ENCODE measurements at places on chromosomes 16 and 17. TPM values are rescaled to one million over a fixed set of nuclear protein-coding genes. Genes with fewer than 3 reads are reported as not detected.

- DNase-seq = no peak
- H3K36me3 ChIP-seq = no peaks in the 10 kb centered on the region
- no peak overlapping the region for H3K4me3 ChIP-seq
Measured at GRCh38 chr16:5461141-5461540, 363.5 kb upstream of the EEF2KMT start.

GRCh38 chr17:61209106-61209439 lies 190.6 kb upstream of the TBX2 start:
- no peak overlapping the region for H3K27ac ChIP-seq
- H3K27me3 ChIP-seq = no peaks in the 10 kb centered on the region

- H3K36me3 ChIP-seq = no peaks in the 10 kb centered on the region
- DNase-seq = no peak
- H3K27me3 ChIP-seq = peaks cover 9% of the 10 kb centered on the region
- no peak overlapping the region for H3K27ac ChIP-seq
- no peak overlapping the region for H3K4me3 ChIP-seq
- H3K4me1 ChIP-seq = peaks cover 5% of the 10 kb centered on the region
Measured at GRCh38 chr16:87926246-87927194, 9.8 kb downstream of the CA5A start.

- peaks cover 3% of the 10 kb centered on the region for H3K4me1 ChIP-seq
- H3K4me3 ChIP-seq = no peak overlapping the region
- no peak for DNase-seq
- H3K27ac ChIP-seq = no peak overlapping the region
Measured at GRCh38 chr16:54275956-54276355, 10.6 kb downstream of the IRX3 start.

GRCh38 chr17:73640691-73641090 lies 3.6 kb downstream of the SDK2 start:
- H3K36me3 ChIP-seq = no peaks in the 10 kb centered on the region
- peaks cover 12% of the 10 kb centered on the region for H3K27me3 ChIP-seq
- no peak overlapping the region for H3K27ac ChIP-seq
- H3K4me3 ChIP-seq = no peak overlapping the region

DNA sequence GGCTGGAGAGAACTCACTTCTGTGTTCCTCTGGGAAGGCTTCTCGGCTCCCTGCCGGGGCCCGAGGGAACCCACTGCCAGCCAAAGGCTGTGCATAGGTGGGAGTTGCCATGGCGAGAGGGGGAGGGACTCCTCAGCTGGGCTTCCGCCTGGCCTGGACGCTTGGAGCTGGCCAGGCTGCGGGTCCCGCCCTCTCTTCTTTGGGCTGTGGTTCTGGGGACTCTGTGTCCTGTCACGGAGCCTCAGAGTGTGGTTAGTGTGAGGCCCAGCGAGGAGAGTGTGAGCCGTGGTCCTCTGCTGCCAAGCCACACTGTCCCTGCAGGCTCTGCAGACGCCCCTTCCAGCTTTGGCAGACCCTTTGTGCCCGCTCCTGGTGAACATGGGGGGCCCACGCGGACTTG lies 123.1 kb downstream of the OR1D5 start:
- no peak overlapping the region for H3K4me3 ChIP-seq
- H3K4me1 ChIP-seq = peaks cover 16% of the 10 kb centered on the region
- DNase-seq = no peak
- no peaks in the 10 kb centered on the region for H3K36me3 ChIP-seq

DNA sequence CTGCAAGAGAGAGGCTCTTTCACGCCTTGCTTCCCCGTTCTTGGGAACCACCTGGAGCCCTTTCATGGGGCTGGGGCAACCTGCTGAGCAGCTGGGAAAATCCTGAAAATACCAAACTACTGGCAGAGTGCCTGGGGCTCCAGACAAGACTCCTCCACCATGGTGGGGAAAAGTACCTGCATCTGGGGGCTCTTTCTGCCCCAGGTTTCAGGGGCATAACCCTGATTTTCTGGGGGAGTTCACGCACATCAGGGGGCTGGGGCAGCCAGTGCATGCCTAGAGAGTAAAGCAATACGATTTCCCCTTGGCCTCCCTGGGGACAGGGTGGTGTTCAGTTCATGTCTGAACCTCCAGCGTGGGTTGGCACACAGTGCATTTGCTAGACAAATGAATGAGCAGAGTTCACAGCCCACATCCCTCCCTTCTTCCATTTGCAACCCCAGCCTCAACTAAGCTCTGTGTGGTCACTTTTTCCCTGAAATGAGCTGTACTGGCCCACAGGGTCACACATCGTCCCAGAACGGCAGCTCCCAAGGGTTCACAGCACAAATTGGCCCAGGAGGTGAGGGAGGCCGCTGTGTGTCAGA lies 5.2 kb upstream of the CDC42EP4 start:
- H3K27ac ChIP-seq = no peak overlapping the region
- H3K36me3 ChIP-seq = no peaks in the 10 kb centered on the region
- no peak for DNase-seq

DNA sequence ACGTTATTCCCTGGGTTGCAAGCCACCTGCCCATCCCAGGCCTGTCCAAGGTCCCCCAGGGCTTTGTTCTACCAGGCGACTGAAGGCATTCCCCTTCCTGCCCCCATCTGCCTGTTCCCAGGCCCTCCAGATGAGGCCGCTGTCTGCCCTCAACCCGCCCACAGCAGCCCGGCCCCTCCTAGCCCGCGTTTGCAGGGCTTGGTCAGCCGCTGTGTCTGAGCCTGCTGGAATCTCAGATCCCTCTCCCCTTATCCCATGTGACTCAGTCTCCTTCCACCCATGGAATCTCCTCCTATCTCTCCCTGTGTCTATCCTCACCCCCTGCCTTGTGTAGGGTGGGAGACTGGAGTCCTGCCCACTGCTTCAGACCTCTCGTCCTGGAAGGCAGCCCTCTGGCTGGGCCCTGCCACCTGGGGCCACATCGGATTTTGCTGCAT lies 186.0 kb upstream of the TNRC6C start:
- DNase-seq = peak; percentile 71
- no peaks in the 10 kb centered on the region for H3K27me3 ChIP-seq
- H3K36me3 ChIP-seq = no peaks in the 10 kb centered on the region
- H3K4me1 ChIP-seq = peaks cover 11% of the 10 kb centered on the region
- peak overlapping the region; percentile 83 for H3K27ac ChIP-seq

DNA sequence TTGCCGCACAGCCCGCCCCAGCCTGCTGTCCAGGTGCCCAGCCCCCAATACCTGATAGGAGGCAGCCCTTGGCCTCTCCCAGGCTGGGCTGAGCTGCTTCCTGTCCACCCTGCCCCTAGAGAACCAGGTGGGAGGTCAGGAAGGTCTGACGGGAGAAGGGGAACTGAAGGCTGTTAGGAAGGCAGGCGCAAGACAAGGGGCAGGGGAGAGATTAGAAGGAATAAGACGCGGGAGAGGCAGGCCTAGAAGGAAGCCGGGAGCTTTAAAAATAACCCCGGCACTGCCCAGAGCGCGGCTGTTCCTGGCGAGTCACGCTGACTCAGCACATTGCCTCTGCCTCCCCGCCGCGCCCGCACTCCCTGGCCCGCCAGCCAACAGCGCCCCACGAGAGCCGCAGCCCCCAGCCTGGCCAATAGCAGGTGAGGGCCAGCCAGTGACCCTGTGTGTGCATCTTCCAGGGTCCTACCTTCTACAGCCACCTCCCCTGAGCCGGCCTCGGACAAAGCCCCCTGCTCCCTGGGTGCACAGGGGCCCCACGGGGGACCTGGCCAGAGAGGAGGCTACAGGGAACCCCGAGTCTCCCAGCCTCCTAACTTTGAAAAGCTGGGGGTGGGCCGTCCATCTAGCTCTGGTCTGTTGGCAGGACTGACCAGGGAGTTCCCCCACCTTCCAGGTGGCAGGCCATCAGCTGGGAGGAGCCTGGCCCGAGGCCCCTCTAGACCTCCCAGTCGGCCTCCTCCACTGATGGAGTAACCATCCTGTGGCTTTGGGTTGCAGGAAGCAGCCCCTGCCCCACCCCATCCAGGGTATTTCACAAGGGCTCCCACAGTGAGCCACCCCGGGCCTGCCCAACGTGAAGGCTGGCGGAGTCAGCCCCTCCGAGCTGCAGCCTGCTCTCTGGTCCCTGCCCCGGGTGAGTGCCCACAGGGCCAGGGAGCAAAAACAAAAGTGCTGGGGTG lies 4.0 kb downstream of the MAFG start:
- H3K4me3 ChIP-seq = peak overlapping the region; percentile 48
- H3K36me3 ChIP-seq = peaks cover 11% of the 10 kb centered on the region
- peak overlapping the region; percentile 83 for H3K27ac ChIP-seq
- H3K4me1 ChIP-seq = peaks cover 38% of the 10 kb centered on the region

The ZNF19 gene
- total RNA-seq = 3.2 TPM

The CDH8 gene
- not detected for total RNA-seq

The KRTAP2-3 gene
- total RNA-seq = not detected

The PRPSAP1 gene
- total RNA-seq = 63.0 TPM

The EPX gene
- total RNA-seq = not detected

The ZFP3 gene
- 7.5 TPM for total RNA-seq

Measured in activated CD4-positive, alpha-beta T cell treated with anti-CD3 and anti-CD28 coated beads, Interleukin-2, amount 10 ng/mL, durations not matched to agents 7 days and 5 days (primary cell).